Left cardiac atrium (tissue), 4 donors: ENCODE measurements at places on chromosomes 5 and 9. TPM values are rescaled to one million over a fixed set of nuclear protein-coding genes. Genes with fewer than 3 reads are reported as not detected.

DNA sequence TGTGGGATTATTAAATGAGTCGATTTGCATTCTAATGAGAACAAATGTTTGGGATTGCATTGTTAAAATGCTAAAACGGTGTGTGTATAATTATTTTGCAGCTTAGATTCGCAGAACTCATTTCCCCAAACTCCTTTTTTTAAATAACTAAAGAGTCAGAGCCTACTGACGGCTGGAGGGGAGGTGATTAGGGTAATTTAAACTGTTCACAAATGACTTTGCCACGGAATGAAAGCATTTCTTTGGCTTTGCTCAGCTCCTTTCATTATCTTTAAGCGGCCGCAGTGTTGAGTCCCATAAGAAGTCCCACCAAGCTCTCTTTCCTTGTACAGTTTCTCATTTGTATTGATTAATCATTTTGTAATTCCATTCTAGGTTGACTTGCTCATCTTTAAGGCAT is 1632.8 kb downstream of the MAT2B start:
- no peak for DNase-seq

GRCh38 chr5:14449052-14449661 is 132.4 kb upstream of the OTULINL start:
- DNase-seq = no peak

The HBEGF gene
- 12.9 TPM for total RNA-seq

The CEP120 gene
- total RNA-seq = 10.3 TPM

DNA sequence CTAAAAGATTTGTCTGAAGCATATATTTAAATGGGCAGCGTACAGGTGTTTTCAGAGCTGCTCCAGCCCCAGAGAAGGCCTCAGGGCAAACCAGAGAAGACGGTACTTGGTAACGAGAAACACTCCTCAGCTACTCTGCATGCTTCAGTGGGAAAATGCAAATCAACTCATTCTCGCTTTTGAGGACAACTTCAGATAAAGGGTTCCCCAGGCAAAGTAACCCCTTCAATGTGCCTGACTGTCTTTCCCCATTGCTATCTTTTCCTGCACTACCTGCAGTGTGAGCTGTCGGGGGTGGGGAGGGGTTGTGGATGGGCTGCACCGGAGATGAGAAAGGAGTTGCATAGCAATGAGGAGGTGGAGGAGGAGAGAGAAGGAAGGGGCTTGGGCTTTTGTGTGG is 339.7 kb upstream of the CLINT1 start:
- DNase-seq = no peak

- DNase-seq = no peak
These were observed 149.6 kb downstream of the ADAMTS12 start for GRCh38 chr5:33742181-33742580.

DNA sequence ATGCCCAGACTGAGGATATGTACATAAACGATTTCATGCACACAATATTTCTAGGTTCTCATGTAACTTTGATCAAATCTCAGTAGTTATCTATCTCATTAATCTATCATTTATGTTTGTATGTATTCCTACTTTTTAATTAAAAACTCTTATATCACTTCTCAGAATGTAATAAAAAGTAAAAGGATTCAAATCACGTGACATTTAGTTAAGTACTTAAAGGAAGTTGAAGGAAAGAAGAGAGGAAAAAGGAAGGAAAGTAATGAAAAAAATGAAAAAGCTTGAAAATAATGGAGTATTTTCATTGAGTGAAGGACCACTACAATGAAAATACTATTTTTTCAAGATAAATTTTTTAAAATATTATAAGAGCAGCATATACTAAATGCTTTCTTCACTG is 535.3 kb downstream of the PRDM9 start:
- no peak for DNase-seq
